ENCODE measurements at places on chromosomes 4 and X.
A peak's percentile ranks its signal among the peaks of the same experiment; 100 is the strongest.

DNA sequence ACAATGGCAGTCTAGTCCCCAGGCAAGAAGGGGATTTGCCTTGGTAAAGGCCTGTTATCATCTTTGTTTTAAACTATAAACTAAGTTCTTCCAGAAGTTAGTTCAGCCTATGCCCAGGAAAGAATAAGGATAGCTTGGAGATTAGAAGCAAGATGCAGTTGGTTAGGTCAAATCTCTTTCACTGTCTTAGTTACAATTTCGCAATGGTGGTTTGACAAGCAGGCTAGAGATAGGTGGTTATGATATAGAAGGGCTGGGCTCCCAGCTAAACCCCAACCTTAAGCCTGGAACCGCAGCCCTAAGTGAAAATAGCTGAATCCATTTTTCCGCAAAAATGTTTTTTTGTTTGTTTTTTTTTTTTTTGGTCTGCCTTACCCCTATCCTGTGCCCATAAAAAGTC, 41.8 kb upstream of the NEIL3 start:
- no peak for DNase-seq

- peak; percentile 6 for DNase-seq
These were observed 49.2 kb downstream of the ENPP6 start for GRCh38 chr4:184168406-184169019.

DNA sequence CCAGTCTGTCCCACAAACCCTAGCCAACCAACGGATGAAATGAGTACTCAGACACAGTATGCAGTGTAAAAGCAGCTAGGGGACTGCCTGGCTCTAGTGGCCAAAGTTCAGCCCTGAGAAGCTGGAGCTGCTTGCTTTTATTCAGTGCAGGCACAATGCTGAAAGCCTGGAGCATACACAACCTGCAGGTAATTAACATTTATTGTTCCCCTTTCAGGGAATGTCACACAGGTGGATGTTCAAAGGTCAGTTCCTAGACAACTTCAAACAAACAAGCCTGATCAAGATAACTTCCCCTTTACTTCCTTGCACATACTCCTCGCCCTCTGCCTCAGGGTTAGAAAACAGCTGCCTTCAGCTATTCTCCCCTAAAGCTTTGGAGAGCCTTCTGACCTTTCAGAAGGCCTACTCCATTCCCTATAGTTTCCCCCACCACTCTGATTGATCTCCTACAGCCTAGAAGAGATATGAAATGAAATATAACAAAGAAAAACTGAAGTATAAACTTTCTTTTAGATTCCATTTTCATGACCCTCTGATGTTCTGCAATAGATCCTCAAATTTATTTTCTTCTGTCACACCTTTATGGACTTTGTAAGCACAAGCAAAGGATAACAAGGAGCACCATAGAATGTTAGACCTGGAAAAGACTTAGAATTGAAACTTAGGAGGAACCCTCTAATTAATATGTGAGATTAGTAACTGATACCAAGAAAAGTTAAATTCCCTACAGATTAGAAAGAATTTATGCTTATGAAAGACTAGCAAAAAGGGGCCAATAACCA, 6.8 kb upstream of the DCAF8L1 start:
- no peak for DNase-seq

DNA sequence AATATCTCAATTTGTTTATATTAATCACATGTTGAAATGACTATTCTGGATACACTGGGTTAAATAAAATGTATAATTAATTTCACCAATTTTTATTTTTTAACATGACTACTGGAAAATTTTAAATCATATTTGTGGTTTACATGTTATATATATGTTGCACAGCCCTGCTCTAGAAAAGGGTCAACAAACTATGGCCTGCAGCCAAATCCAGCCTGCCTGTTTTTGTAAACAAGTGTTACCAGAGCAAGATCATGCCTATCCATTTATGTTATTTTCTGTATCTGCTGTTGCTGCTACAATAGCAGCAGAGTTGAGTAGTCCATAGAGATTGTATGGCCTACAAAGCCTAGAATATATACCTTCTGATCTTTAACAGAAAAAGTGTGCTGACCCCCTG, 1.2 kb downstream of the TCEANC start:
- DNase-seq, result no peak
